ENCODE measurements at places on chromosomes 5 and 9. TPM values are rescaled to one million over a fixed set of nuclear protein-coding genes. Genes with fewer than 3 reads are reported as not detected.

ARHGEF28 gene
- 44.1 TPM for total RNA-seq

CARTPT gene
- total RNA-seq: 0.43 TPM

PRRX2 gene
- 0.50 TPM for total RNA-seq

CDH10 gene
- 5.5 TPM for total RNA-seq

KCNMB1 gene
- total RNA-seq: 0.12 TPM

SLCO6A1 gene
- 0.43 TPM for total RNA-seq

HRH2 gene
- 1.8 TPM for total RNA-seq

FAM200C gene
- 8.1 TPM for total RNA-seq

ADAMTSL1 gene
- 6.0 TPM for total RNA-seq

ENTREP1 gene
- total RNA-seq: 3.0 TPM

PLAC8L1 gene
- 0.95 TPM for total RNA-seq

IFNB1 gene
- total RNA-seq: not detected

SPINK7 gene
- not detected for total RNA-seq

SEMA6A gene
- 84.2 TPM for total RNA-seq

POU5F2 gene
- total RNA-seq: 0.29 TPM

DNM1 gene
- total RNA-seq: 112 TPM

DOCK8 gene
- 18.6 TPM for total RNA-seq

CBY3 gene
- not detected for total RNA-seq

PCDHB3 gene
- total RNA-seq: 5.4 TPM

WDR38 gene
- total RNA-seq: not detected

OTP gene
- 0.31 TPM for total RNA-seq

SLC9A3 gene
- total RNA-seq: 6.4 TPM

HMGCS1 gene
- total RNA-seq: 128 TPM

ST6GALNAC4 gene
- 11.9 TPM for total RNA-seq

FAM221B gene
- 1.1 TPM for total RNA-seq

PTGER4 gene
- total RNA-seq: 8.0 TPM

TLN1 gene
- 136 TPM for total RNA-seq

COL23A1 gene
- 15.5 TPM for total RNA-seq

RASEF gene
- 10.0 TPM for total RNA-seq

C5orf52 gene
- not detected for total RNA-seq

C8G gene
- 2.8 TPM for total RNA-seq

PPP2R2B gene
- 18.4 TPM for total RNA-seq

PLCXD3 gene
- total RNA-seq: 7.4 TPM

GZMA gene
- total RNA-seq: not detected

CNTFR gene
- 3.5 TPM for total RNA-seq

PCDHB12 gene
- 2.3 TPM for total RNA-seq

GPR150 gene
- total RNA-seq: not detected

PALM2AKAP2 gene
- total RNA-seq: 4.2 TPM

KIAA0825 gene
- 3.1 TPM for total RNA-seq

OR13F1 gene
- not detected for total RNA-seq

BNIP1 gene
- 9.0 TPM for total RNA-seq

SIT1 gene
- not detected for total RNA-seq

RLN2 gene
- total RNA-seq: 1.5 TPM
